ENCODE measurements at places on chromosomes 12 and 14.

- DNase-seq, result no peak
Measured at GRCh38 chr14:93834699-93835371, 46.5 kb upstream of the PRIMA1 start.

DNA sequence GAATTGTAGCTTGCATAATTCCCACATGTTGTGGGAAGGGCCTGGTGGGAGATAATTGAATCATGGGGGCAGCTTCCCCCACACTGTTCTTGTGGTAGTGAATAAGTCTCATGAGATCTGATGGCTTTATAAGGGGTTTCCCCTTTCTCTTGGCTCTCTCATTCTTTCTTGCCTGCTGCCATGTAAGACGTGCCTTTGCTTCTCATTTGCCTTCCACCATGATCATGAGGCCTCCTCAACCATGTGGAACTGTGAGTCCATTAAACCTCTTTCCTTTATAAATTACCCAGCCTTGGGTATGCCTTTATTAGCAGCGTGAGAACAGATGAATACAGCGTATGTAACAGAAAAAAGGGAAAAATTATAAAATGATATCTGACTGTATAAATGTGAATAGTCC lies 21.1 kb downstream of the C12orf71 start:
- DNase-seq, result no peak

GRCh38 chr14:38710881-38711280 lies 392.2 kb downstream of the SEC23A start:
- no peak for DNase-seq

- DNase-seq, result no peak
Measured at GRCh38 chr14:82385048-82385447, 851.4 kb upstream of the SEL1L start.

DNA sequence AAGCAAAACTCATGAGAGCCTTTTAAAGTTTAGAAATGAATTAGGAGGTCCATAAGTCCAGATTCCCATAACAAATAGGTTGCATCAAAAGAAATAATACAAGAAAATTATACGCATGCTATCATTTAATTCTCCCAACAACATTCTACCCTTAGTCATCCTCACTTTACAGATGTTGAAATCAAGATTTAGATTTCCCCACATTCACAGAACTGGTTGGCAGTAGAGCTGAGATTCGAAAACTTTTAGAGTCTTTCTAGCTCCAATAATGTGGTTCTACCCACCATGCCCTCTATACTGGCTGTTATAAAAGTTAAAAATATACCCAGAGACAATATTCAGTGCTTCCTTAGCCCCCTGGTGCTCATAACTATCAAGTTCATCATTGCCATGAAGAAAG lies 56.6 kb upstream of the METAP2 start:
- no peak for DNase-seq

- no peak for DNase-seq
Measured at GRCh38 chr14:95193081-95193480, 35.8 kb upstream of the DICER1 start.

- DNase-seq, result no peak
Measured at GRCh38 chr14:49586673-49587460, 687 bp upstream of the RPS29 start.

GRCh38 chr12:9864913-9865675 lies 4.1 kb downstream of the CLEC2B start:
- no peak for DNase-seq

DNA sequence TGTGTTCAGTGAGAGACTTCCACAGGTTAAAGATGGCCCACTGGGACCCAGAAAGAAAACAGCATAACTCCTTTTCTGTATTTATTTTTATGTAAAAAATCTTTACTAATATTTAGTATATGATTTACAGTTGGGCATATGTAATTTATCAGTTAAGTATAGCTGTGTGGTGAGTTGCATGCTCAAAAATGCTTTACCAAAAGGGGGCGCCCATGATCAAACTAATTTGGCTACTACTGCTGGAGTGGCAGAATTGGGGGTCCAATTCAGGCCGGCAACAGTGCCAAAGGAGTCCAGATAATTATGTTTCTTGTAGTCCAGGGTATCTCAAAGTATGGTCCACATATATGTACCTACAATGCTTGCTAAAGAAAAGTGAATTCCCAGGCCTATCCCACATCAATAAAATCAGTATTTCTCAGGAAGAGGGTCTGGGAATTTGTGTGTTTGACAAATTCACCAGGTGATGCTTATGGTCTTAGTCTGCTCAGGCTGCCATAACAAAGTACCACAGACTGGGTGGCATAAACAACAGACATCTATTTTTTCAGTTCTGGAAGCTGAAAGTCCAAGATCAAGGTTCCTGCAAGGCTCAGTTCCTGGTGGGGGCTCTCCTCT lies 152.0 kb downstream of the KTN1 start:
- no peak for DNase-seq

DNA sequence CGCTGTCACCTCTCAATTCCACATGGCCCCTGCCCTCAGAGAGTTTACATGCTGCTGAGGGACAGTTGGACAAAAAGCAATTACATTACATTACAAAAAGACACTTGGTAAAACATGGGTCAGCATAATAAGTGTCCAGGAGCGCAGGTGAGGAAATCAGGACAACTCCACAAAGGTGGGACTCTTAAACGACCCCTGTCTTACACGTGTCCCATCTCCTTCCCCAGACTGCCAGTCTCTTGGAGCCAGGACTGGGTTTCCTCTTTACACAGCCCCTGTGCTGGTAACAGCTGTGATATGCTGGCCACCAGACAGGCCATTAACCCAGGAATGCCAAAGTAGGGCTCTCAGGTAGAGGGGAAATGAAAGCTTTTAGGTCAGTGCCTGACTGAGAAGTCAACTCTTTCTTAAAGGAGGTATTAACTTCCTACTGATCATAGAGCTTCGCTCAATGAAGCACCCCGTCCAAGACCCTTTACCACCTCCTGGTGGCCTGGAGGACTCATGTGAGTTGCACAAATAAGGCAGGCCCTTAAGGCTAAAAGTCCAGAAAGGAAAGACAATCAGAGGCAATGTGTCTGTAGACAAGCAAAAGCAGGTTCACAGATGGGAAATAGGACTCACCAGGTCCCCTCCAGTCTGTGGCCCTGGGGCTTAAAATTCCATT lies 55.5 kb downstream of the ANO2 start:
- DNase-seq, result no peak
